Progenitor cell of endocrine pancreas (in vitro differentiated cells): ENCODE measurements at places on chromosomes 4 and X.

DNA sequence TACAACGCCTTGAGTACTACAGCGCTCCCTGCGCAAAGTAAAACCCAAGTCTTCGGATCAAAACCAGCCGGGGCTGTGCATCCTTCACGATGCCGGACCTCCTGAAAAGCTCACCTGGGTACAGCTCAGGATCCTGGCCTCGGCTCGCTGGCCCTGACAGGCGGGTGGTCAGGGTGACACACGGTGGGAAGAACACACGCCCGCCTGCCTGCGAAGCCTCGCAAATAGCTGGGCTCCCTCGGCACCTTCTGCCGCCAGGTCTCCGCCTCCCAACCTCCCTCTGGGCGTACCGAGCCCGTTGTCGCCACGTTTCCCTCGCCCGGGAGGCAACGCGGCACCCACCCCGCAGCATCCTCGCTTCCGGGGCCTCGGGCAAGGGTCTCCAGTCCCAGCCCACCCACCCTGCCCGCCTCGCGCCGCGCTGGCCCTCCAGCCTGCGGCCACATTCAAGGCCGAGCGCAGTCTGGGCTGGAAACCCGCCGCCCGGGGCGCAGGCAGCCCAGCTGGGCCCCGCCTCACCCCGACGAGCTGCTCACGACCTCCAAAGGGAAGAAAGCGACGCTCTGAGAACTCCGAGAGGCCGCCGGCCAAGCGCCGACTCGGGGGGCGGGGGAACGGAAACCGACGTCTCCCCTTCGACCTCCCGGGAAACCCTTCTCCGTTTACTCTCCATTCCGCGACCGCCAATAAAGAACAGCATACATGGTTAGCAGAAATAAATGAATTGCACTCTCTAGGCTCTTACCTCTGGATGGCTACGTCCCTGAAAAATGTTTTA is 511 bp downstream of the PPM1K start:
- peak; percentile 56 for DNase-seq

DNA sequence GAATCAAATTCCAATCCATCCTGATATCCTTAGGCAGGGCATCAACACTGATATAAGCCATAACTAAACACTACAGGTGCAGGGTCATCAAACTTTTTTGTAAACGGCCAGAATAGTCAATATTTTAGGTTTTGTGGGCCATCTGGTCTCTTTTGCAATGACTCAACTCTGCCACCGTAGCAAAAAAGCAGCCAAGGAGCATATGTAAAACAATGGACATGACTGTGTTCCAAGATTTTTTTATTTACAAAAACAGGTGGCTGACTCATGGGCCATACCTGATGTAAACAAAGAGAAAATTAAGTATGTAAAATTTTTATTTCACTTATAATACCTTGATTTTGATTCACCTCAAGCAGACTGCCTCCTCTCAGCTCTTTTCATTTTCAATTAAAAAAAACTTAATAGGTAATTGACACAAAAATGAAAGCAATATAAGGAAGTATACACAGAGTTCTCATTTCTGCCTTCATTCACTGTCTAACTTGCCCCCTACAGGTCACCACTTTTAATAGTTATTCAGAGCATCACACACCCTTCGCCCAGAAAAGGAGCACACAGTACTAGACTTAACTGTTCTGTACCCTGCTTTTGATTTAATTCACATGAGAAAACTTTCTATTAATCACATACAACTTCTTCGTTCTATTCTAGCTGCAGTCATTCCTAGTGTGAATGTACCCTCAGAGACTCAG is 35.3 kb upstream of the GPM6B start:
- DNase-seq = no peak

GRCh38 chrX:149903889-149904748 is 23.1 kb downstream of the MAGEA8 start:
- no peak for DNase-seq

GRCh38 chr4:157576671-157577217 is 356.2 kb downstream of the GRIA2 start:
- no peak for DNase-seq

GRCh38 chrX:110241816-110242215 is 76.1 kb downstream of the AMMECR1 start:
- DNase-seq = no peak

GRCh38 chr4:31362756-31363155 is 642.6 kb downstream of the PCDH7 start:
- no peak for DNase-seq

DNA sequence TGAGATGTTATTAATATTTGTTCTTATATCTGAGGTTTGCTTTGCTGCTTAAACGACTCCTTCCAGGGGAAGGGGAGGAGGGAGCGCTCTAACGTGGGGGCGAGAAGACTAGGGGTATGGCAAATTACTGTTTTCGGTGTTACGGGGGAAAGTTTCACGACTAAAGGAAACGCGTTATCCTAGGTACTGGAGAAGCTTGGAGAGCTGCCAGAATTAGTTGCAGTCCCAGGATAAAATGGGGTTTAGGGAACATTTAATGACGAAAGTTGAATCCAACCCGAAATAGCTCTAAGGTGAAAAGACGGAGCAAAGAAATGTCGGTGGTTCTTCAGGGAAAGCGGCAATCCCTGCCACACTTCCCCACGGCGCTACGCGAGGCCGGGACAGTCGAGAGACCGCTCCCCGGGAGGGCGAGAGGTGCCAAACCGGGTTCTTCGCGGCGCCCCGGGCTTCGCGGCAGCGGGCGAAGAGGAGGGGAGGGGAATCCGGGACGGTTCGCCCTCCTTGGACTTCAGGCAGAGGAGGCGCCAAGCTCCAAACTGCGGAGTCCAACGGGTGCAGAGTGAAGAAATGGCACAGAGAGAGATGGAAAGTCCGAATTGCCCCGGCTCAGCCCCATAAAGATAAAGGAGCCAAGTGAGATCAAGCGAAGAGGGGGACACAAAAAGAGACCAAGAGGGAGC is 724 bp downstream of the THOC2 start:
- no peak for DNase-seq

- no peak for DNase-seq
Observed at GRCh38 chr4:47167081-47168035, 136.0 kb downstream of the GABRB1 start.

DNA sequence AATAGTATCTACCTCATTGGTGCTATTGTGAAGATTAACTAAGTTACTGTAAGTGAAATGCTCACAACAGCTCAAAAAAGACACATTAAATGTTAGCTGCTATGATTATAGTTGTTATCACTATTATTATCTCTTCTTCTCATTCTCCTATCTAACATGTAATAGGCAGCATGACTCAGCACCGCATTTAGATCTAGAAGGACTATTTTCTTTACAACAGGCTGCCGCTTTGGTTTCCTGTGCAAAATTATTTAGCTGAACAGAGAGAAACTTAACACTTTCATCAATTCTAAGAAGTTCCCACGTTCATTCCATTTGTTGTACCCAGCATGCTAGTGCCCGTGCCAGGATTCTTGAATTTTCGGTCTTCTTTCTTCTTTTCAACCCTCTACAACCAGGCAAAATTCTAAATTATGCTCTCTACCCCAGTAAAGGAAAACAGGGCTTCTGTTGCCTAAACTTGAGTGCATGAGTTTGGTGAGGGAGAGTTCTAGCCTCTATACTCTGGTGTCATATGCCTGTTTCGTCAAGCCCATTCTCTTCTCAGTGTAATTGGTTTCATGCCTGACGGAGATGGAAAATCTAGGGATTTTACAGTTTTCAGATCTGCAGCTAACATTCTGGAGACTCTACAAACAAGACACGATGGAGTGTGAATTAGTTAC is 378.9 kb downstream of the PPP1R2C start:
- DNase-seq = no peak

- DNase-seq = no peak
Observed at GRCh38 chrX:1262369-1262768, 6.2 kb upstream of the CSF2RA start.

GRCh38 chrX:119984652-119985051 is 41.1 kb upstream of the NKAP start:
- no peak for DNase-seq

DNA sequence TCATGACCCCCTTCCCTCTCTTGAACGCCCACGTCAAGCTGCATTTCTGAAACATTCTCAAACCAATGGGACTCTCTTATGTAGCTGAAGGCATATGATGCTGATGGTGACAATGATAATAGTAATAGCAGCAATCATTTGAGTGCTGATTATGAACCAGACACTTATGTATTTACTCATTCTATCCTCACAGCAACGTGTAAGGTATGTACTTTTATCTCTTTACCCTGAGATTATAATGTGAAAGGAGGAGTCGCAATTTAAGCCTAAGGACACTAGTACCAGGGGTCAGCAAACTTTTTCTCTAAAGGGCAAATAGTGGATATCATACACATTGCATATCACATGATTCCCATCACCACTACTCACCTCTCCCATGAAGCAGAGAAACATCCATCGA is 8.5 kb downstream of the PGM2 start:
- DNase-seq = no peak

GRCh38 chr4:73258686-73259570 is at the start of gene ANKRD17:
ANKRD17 (minus strand) TSS chr4:73258798; CDS start chr4:73258668, 130 bp downstream.
- DNase-seq = peak; percentile 87

DNA sequence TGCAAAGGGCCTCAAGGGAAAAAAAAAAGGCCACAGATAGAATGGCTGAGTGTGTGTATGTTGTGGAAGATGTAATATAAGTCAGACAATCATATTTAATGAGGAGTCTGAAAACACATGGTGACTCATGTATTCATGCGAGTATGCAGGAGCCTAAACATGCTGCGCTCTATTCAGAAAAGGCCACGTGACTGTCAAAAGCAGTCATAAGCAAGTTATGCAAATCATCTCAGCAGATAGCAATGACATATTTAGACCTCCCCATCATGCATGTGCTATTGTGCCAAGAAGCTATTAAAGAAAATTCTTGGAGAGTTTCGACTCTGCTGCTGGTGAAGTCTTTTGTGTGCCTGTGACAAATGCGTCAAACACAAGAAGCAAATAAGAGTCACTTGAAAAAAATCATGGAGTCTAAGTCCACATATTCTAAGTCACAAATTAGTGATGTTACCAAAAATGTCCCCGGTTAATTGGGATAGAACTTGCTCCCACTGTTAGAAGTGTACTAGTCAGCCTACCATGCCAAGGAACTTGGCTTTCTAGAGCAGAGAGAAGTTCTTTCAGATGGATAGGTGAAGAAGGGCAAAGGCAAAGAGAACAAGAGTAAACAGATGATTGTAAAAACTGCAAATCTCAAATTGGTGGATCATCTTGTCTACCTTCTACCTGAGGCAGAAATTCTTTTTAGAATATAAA is 5.0 kb downstream of the LNX1 start:
- DNase-seq = no peak

DNA sequence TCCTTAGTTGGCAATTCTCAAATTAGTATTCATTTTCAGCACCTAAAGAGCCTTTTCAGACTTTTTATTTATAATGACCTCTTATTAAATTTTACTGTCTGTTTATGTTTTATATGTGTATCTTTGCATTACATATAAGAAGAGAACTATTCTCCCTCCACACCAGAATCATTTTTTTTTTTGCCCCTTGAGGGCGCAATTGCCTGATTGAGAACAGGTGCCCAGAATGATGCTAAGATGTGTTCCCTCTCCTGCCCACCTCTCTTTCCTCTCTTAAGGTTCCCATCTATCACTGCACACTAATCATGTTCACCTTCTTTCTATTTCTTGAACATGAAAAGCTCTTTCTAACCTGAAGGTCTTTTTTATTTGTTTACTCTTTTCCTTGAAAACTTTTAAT is 44.2 kb upstream of the ADAM29 start:
- DNase-seq = no peak

DNA sequence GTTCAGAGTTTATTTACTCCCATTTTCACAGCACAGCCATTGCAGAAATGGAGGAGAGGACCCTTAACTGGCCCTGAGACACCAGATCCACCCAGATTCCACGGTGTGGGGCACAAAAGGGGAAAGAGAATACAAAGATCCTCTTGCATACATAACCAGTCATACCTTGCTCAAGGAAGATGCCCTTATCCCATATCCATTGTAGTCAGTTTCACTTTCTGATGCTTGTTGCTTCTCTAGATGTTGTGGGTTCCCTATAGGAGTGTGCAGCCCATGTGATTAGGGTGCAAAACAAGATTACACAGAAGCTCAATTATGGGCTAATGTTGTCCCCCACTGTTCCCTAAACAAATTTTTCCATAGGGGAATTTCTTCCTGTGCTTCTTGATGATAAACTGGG is 1309.0 kb upstream of the PABPC4L start:
- DNase-seq = no peak

GRCh38 chr4:162229670-162230069 is 65.9 kb upstream of the FSTL5 start:
- DNase-seq = no peak

GRCh38 chr4:119238068-119238722 is 25.7 kb downstream of the USP53 start:
- no peak for DNase-seq

DNA sequence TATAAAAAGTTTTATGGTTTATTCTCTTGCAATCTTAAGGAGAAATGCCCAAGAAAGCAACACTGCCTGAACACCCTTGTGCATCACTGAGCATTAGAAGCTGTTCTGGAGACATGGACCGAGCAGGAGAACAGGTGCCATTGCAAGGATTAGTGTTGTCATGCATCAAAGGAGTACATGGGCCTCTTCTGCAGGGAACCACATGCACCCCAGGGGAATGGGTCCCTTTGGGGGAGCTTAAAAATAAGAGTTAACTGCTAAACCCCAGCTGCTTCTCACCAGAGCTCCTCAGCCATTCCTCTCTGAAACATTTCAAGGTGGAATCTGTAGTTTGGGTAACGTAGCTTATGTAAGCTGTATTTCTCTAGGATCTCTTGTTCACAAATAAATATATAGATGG is 353.0 kb upstream of the SLC7A11 start:
- DNase-seq = no peak

- DNase-seq = no peak
Observed at GRCh38 chr4:23631255-23631950, 258.4 kb downstream of the PPARGC1A start.

DNA sequence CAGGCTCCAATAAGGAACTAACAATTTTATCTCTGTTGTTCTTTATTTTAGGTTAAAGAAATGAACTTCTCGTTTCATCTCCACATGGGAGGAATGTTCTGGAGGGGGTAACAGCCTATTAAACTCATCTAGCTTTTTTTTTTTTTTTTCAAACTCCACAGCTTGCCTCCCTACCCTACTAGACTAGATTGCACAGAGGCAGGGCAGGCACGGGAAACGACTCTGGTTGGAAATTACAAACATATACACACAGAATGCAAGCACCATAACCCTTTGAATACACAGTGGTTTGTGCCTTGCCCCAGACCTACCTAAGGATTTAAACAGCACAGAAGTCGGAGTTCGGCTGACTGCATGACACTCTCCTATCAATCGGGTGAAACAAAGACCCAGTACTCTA is 2.7 kb downstream of the MECP2 start:
- DNase-seq = no peak

GRCh38 chr4:8108991-8109390 is 49.6 kb downstream of the ABLIM2 start:
- no peak for DNase-seq

GRCh38 chr4:159199826-159200225 is 96.9 kb downstream of the RAPGEF2 start:
- no peak for DNase-seq
